ENCODE measurements at places on chromosomes 3 and 15.

DNA sequence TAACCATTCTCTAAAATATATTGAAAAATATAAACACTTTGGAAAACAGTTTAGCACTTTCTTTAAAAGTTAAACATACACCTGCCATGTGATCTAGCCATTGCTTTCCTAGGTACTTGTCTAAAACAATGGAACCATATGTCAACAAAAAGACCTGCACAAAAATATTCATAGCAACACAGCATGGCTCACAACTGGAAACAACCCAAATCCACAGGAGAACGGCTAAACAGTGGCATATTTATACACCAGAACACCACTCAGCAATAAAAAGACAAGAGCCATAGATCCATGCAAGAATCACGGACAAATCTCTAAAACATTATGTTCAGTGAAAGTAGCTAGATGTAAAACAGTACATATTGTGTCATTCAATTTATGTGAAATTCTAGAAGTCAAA, 221.3 kb upstream of the UBE2E2 start:
- DNase-seq: no peak

DNA sequence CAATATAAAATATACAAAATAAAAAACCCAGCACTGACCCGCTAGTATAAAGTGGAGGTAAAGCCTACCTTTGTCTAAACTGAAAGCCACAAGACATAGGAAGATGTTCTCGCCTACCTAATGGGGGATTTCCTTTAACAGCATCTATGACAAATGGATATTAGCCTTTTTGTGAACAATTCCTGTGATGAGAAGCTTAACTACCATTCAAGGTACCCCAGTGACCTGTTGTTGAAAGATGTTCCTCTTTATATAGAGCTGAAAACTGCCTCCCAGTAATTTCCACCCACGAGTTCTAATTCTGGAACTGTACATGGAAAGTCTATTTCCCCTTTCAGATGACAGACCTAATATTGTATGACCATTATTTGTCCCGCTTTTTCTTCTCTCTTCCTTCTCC, 109.8 kb upstream of the RASGRP1 start:
- DNase-seq: no peak

- no peak for DNase-seq
These were observed 75.1 kb downstream of the ARRDC4 start for GRCh38 chr15:98035577-98036010.

GRCh38 chr3:168847291-168847883, 751.7 kb upstream of the GOLIM4 start:
- DNase-seq: no peak

GRCh38 chr3:33889394-33890039, 91.1 kb downstream of the PDCD6IP start:
- no peak for DNase-seq

DNA sequence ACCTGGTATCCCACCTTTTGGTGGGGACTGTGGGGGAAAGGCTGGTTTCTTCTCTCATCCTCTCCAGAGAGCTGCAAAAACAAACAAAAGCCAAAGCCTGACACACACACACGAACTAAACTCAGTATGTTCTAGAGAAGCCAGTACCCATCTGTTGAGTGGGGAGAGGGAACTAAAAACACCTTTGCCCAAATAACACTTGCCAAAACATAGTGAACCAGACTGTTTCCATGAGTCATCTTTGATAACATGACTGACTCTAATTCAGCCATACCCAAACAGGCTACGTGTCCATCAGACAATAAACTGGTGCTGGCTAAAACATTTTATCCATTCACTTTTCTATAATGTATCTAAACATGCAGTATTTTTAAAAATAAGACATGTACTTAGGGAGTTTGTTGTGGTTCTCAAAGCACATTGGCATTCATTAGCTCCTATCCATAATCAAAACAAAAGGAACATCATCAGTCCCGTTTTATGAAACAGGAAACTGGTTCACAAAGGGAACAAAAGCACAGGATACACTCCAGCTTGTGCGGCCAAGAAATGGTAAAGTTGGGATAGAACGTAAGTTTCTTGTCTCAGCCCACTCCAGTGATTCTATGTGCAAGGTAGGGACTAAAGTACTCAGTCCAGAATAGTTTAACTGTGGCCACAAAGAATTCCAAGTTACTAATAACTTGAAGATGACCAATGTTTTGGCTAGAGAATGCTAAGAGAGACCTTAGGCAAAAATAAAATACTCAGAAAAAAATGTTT, 16.1 kb downstream of the LYSMD2 start:
- no peak for DNase-seq

DNA sequence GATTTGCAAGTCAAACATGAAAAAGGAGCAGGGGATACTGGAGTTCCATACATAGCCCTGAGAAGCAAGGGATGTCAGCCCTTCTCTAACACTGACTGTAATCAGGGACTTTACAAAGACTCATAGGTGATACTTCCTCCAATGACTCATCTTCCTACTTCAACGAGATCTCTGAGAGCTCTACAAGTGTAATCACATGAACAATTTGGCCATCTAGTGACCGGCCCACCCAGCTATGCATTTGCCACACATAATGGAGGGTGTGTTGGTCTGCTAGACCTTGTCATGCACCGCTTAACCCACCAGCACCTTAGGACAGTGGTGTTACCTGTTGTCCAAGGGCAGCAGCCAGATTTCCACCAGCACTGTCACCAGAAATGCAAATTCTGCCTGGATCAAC, 75.3 kb downstream of the NCEH1 start:
- DNase-seq: no peak

DNA sequence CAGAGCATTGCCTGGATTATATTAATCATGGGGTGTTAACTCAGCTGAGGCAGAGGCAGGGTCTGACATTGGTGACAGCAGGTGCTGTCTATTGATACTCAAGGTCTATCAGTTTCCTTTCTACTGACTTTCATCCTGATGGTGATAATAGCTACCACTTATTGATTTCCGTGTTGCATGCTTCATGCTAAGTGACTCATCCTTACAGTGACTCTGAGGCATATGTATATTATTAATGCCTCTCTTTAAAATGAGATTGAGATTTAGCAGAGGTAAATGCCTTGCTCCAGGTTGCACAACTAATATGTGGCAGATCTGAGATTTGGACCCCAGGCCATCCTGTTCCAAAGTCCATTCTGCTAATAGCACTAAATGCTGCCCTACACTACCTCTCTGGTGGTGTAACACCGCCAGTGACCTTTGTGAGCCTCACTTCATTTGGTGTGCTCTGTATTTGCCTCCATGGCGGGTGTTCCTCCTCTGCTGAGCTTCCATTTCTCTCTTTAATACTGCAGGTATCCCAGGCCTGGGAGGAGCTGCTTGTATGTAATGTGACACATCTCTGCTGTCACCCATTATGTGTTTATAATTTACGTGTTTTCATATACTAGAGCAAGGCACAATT, 50.4 kb downstream of the GPR171 start:
- DNase-seq: no peak

DNA sequence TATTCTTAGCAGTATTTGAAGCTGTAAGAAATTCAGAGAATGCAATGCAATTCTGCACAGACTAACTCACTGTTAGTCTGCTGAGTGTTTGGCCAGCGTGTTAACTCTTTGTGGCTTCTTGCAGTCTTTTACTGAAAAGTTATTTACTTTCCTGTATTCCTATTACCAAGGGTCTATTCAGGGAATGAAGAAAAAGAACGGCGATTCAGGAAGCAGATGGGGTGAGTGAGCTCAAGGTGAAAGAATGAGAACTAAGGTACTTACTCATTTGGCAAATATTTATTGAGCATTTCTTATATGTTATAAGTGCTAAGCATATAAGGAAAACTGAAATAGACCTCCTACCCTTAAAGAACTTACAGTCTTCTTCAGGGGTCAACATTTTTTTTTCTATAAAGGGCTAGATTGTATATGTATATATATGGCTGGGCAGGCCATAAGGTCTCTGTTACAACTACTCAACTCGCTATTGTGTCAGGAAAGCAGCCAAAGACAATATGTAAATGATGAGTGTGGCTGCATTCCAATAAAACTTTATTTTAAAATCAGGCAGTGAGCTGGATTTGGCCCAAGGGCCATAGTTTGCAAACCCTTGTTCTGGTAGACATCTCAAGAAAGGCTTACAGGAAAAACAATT, 271.9 kb upstream of the GADL1 start:
- no peak for DNase-seq

- DNase-seq: no peak
These were observed 173.9 kb downstream of the MEIS2 start for GRCh38 chr15:36926427-36926825.

DNA sequence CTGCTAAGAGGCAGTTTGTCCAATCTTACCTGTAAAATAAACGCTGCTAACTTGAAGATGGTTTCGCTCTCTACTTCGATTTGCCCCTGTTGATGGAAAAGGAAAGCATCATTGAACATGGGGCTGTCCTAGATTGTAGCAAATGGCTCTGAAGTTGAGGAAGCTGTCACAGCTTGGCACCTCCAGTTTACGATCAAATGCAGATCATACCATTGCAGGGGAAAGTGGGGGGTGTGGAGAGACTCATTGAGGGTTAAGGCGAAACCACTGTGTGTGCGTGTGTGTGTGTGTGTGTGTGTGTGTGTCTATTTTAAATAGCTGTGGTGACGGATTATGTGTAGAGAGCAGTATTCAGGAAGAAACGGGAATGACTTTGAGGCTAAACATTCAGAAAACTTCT, 127.6 kb upstream of the LMOD3 start:
- peak; percentile 35 for DNase-seq

Measured in activated CD4-positive, CD25-positive, alpha-beta regulatory T cell treated with anti-CD3 and anti-CD28 coated beads, Interleukin-2, amount 50 U/mL, for 72 hours (primary cell).